Effector memory CD4-positive, alpha-beta T cell (primary cell): ENCODE measurements at places on chromosomes 3 and 15.

DNA sequence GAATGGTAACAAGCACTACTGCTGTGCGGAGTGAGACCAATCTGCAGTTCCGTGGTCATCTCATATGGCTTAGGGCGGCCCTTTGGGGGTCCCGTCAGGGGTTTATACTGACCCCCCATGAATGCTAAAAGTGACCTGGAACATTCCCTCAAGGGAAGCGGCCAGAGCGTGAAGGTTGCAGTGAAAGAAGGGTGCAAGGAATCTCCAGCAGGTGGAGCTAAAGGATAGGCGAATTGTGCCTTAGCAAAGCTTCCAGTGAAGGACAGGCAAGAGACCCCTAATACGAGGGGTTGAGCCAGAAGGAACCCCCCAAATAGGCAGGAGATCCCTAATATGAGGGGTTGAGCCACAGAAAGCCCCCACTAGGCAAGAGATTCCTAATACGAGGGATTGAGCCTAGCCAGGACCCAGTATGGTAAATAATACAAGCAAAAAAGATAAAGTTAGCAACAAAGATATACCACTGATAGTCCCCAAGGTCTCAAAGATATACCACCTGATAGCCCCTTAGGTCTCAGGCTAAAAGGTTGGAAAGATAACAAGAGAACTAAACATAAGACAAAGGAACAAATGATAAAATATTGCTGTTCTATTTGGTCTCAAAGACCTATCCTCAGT lies 32.8 kb downstream of the ZNF589 start:
- peak; percentile 22 for DNase-seq

DNA sequence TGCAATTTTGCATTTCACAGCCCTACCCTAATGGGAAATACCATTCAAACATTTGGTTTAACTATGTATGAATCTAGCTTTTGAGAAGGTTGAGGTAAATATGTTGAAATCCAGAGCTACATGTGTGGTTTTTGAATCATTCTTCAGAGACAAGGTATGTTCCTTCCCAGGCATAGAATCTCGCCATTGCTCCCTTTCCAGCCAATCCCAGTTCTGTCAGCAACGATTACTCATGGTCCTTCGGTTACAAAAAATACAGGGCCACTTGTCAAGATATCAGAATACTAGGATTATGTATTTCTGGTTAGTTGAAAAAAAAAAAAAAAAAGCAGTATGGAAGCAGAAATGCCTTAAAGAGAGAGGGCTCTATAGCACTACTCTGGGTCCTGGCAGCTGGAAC lies 182.4 kb downstream of the RBMS3 start:
- no peak for DNase-seq

DNA sequence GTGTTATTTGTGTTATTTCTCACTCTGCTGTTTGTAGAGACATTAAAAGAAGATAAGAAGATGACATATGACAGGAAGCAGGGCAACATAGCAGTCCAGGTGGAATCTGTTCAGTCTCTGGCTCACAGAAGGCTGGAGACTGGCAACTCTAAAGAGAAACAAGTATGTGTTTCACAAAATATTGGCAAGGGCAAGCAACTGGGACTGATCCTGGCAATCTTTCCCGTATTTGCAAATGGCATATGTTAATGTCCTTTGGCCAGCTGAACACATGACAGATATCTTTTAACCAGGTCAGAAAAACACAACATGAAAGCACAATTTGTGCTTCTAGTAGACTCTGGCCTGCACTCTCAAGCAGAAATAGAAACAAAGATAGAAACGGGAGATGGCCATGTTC lies 1354.1 kb upstream of the EPHA6 start:
- no peak for DNase-seq

DNA sequence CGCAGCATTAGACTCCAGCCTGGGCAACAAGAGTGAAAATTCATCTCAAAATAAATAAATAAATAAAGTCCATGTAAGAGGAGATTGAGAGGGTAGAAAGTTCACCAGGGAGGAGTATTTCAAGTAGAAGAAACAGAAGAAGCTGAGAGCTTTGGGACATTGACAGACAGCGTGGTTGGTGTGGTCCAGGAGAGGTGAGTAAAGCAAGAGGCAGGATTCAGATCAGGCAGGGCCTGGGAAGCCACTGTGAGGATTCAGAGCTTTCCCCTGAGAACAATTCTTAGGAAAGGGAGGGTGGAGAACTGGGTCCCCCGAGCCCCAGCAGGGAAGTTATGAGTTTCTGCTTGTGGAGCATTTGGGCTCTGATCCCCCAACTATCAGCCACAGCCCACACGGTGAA lies 54.2 kb upstream of the AMOTL2 start:
- DNase-seq = no peak

- no peak for DNase-seq
Observed at GRCh38 chr3:77040926-77041722, 1.2 kb downstream of the ROBO2 start.

DNA sequence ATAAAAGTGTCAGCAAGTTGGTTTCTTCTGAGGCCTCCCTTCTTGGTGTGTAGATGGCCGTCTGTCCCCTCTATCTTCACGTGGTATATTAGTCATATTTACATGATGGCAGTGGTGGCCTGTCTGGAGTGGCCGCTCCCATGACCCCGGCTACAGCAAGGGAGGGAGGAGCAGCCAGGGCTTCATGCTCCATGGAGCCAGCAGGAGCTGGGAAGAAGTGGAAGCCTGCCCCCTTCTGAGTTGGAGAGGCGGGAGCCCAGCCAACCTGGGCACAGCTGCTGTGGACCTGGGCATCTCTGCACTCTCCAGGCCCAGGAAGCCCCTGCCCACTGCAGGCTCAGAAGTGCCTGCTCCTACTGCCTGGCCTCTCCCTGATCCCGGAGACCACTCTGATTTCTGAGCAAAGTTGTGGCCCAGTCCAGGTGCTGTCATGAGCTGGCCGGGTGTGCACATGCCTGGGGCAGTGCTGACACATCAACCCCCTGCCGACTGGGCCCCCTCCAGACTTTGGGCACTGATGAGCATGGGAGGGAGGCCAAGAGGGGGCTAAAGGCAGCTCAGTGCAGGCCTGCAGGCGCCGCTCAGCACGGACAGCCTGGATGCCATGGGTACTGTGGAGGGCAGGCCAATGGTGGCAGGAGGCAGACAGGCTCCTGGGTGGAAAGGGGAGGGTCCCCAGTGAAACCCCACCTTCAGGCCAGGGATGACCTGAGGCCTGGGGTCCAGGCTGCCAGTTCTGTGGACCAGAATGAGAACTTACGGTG lies 84.8 kb downstream of the SERPINI1 start:
- no peak for DNase-seq

GRCh38 chr3:128607710-128608048 lies 42.9 kb downstream of the RPN1 start:
- no peak for DNase-seq

DNA sequence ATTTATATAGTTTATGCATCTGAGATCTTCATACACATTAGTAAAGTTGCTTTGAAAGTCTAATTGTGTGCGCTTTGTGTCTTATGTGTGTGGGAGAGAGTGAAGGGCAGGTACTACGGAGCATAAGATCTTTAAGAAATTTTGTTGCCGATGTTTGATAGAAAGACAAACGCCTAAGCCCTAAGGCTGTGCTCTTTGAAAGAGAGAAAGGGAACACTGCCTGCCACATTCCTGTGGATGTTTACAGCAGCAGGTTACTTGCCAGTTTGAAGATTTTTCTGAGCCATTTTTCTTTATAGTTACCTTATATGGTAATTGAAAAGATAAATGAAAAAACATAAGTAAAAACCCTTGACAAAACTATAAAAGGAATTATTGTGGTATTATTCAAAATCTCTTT lies 17.0 kb downstream of the DTWD1 start:
- DNase-seq = no peak

DNA sequence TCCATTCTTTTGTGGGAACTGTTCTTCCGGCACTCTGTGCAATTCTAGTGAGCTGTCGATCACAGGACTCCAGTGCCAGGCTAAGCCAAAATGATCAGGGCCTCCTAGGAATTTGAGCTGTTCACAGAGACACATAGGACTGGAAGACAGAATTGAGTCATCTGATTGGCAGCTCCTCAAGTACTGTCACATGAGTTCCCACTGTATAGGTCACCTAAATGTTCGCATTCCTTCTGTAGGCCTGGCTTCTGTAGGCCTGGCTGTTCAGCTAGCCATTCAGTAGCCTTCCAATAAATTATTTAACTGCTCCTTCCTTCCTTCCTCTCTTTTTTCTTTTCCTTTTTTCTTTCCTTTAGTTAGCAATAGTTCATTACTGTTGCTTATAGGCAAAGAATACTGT lies 4.3 kb downstream of the PROS1 start:
- DNase-seq = no peak

DNA sequence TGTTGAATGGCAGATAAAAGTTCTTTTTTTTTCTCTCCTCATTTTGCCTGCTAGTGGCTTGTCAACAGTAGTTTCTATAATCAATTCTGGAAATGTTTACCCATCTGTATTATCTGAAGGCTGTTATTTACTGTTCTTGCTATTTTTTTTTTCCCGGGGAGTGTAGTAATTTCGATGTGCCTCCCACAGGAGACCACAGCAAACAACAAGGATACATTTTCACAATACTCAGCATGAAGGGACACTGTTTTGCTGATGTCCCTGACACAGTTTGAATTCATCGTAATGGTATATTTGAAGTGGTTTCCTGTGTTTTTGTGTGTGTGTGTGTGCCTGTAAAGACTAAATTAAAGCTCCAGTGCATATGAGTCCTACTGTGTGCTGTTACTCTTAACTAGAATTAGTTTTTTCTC lies 92.1 kb upstream of the ICE2 start:
- DNase-seq = no peak

DNA sequence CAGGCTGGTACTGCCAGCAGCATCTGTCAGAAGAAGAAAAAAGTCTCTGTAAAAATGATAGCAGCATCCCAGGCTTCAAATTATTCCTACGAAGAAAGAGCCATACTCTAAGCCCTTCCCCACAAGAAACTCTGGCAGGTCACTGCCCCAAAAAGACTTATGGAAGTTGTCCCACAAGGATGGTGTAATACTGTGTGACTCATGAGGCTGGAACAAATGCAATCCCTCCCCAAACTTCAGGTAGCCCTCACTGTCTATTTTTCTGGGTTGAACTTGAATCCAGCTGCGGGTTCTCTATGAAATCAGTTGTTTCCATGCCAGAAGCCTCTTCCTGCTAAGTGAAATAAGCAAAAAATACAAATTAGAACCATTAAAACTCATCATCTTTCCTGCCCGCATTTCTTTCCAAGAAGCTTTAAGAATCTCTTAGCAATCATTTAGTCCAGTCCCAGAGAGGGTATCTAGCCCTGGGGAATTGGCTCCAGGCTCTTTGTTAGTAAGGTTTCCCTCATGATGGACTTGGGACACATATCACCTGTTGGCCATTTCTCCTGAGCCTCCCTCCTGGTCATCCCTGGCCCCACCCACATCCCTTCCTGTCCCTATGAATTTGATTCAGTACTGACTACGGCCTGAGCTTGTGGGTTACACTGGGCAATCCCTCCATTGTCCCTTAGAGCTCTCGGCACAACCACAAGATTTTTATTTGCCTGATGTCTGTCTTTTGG lies 51.7 kb downstream of the FAM174B start:
- no peak for DNase-seq

- DNase-seq = no peak
Observed at GRCh38 chr3:100231668-100232067, 29.1 kb upstream of the TBC1D23 start.

DNA sequence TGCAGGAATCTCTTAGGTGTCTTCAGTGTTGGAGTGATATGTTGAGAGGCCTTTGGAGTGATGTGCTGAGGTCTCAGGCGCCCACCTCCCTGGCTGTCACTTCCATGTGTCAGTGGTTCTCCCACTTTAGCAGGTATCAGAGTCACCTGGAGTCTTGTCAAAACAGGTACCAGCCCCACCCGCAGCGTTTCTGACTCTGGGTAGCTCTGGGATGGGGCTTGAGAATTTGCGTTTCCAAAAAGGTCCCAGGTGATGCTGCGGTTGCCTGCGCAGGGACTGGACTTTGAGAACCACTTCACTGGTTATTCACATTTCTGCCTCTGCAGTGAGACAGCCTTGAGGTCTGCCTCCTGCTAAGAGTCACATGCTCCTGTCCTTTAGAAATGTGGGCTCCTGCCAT lies 15.5 kb downstream of the UMPS start:
- no peak for DNase-seq

- no peak for DNase-seq
Observed at GRCh38 chr3:69212411-69213160, 90.2 kb upstream of the LMOD3 start.

DNA sequence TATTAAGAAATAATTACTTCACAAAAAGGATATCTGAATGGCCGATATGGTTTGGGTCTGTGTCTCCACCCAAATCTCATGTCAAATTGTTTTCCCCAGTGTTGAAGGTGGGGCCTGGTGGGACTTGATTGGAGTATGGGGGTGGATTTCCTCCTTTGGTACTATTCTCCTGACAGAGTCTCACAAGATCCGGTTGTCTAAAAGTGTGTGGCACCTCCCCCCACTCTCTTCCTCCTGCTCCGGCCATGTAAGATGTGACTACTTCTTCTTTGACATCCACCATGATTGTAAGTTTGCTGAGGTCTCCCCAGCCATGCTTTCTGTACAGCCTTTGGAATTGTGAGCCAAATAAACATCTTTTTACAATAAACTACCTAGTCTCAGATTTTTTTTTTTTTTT lies 34.5 kb downstream of the ZBTB11 start:
- no peak for DNase-seq

GRCh38 chr3:8436661-8437287 lies 64.8 kb upstream of the LMCD1 start:
- DNase-seq = no peak

- DNase-seq = no peak
Observed at GRCh38 chr3:120524171-120524923, 71.8 kb upstream of the NDUFB4 start.

GRCh38 chr15:90889736-90890456 lies 5.6 kb downstream of the FES start:
- DNase-seq = no peak

- DNase-seq = no peak
Observed at GRCh38 chr3:149657321-149657925, 402 bp downstream of the WWTR1 start.

DNA sequence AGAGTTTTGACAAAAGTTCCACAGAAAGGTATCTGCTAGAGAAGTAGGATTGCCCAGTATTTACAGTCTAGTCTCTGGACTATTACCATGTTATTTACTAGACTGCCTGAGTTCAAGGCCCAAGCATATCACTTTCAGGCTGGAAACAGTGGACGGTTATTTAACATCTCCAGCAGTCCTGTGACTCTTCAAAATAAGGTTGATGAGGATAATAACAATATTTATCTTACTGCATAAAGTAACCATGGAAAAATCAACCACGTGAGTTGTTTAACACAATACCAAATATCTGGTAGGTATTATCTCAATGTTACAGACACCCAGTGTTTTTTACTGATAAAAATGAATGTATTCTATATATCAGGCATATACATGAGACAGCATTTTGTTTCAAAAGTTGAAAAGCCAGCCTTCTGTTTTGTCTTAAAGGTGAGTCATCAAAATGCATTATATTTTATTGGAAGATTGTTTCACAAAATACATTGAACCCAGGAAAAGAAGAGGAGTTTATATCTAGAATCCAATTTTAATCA lies 535.8 kb downstream of the TBL1XR1 start:
- no peak for DNase-seq

GRCh38 chr15:27824841-27825422 lies 274.2 kb downstream of the OCA2 start:
- DNase-seq = no peak
